ENCODE measurements at places on chromosomes 5 and 9.

DNA sequence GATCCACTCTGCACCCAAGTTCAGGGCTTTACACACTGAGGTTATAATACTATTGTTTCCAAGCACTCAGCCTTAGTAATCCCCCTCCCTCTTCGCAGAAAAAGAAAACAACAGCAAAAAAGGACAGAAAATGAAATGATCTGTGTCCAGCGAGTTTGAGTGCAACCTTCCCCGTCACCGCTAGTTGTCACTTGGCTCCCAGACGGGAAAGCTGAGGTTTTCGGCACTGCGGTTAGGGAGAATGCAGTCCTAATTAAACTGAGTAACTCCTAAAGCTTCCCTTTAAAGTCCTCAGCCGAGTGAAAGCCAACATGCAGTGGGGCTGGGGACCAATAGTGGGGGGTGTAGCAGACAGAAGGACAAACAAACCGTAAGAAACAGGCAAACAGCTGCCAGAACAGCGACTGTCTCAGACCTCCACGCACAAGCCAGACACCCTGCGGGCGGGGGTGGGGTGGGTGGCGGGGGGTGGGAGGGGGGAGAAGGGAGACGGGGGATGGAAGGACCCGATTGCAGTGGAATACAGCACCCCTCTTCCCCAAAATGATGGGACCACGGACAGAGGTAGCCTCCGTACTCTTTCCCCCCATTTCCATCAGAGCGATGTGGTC lies 680 bp downstream of the GLRA1 start:
- DNase-seq = no peak

- DNase-seq = no peak
These were observed 258.5 kb downstream of the AGTPBP1 start for GRCh38 chr9:85483208-85483607.

GRCh38 chr9:120942186-120943001 lies 15.8 kb upstream of the TRAF1 start:
- DNase-seq = no peak

DNA sequence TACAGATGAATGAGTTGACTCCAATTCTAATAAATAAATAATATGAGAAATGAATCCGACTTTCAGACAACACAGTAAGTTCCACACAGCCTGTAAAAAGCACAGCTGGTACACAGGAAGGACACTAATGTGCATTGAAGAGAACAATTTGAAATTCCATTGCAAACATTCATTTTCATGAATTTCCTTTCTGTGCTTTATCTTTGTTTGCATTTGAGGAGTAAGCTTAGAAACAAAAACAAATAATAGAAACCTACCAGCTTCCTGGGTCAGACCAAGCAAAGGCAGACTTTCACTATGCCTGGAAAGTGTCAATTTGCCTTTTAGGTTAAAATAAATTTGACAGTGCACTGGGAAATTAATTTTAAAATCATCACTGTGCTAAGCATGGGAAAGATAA lies 143.8 kb upstream of the VLDLR start:
- no peak for DNase-seq

- DNase-seq = no peak
These were observed 73.2 kb downstream of the PIK3R1 start for GRCh38 chr5:68288707-68289134.

- no peak for DNase-seq
These were observed 405.9 kb upstream of the DAP start for GRCh38 chr5:11166923-11167322.

GRCh38 chr5:1104327-1105006 lies 7.4 kb downstream of the SLC12A7 start:
- DNase-seq = no peak

DNA sequence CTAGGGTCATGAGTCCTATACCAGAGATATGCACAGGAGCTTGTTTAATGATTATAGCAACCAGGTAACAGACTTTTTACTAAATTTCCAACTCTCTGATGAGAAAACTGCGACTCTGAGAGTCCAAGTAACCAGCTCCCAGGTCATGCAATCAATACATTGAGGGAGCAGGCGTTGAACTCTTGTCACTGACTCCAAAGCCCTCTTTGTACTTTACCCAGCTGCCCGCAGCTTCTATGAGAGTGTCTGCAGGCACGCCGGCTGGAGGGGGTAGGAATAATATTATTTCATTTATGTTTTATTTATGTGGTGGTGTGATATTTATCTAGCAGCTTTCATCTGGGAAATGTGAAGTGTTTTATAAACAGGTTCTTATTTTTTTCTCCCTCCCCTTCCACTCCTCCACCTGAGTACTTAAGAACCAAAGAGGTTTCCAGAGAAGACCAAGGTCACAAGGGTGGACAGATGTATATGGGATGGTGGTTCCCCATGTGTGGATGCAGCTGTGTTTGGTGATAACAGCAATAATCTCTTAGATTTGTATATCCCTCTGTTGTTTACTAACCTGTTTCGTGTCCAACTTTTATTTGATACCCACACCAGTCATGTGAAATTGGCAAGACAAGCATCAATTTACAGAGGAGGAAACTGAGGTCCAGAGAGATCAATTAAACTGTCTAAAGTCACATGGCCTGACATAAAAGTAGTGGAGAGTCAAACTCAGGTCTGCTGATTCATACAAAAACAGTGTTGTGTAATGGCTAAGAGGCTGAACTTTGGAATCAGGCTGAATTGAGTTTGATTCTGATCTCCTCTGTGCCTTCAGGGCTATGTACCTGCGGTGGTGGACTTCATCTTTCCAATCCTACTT lies 140.2 kb upstream of the TRIM32 start:
- no peak for DNase-seq

- no peak for DNase-seq
These were observed 191.8 kb downstream of the SLF1 start for GRCh38 chr5:94810281-94810680.

GRCh38 chr5:140273401-140273877 lies 29.5 kb downstream of the PFDN1 start:
- DNase-seq = no peak

DNA sequence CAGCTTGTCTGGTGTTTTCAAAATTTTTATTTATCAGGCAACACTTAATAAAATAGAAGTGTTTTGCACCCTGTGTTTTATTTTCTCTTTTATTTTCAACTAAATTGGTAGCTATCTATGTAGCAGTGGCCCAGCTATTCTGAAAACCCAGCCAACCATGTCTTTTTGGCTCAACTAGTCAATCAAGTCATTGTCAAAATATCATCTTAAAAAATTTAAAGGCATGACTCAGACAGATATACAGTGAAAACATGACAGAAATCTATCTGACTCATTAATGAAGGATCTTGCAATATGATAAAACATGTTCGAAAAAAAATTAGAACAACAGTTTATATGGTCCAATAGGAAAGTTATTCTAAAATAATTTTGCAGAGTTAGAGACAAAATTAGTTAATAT lies 75.1 kb downstream of the HSD17B4 start:
- DNase-seq = no peak

All from NCI-H1436 treated with DMSO at 0.1 percent for 48 hours (cell line).